Stimulated activated effector memory CD8-positive, alpha-beta T cell treated with anti-CD3 and anti-CD28 coated beads, Interleukin-12 subunit alpha, Interleukin-12 subunit beta, amount 100 ng/mL, for 72 hours (primary cell): ENCODE measurements at places on chromosomes 12 and 14.

DNA sequence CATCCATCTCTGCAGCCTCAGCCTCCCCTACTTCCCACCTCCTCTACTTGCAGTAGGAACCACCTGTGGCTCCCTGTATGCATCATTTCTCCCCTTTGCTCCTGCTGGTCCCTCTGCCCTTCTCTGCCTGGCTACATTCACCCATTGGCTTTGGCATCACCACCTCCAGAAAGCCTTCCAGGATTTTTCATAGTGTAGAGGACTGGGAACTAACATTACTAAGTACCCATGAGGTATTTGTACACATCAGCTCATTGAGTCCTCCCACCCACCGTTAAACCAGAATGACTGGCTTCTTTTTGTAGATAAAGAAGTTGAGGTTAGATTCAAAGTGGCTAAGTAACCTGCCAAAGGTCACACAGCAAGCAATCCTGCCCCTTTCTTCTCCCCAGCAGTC lies 17.1 kb downstream of the SYNE3 start:
- no peak for DNase-seq

GRCh38 chr12:32217354-32218310 lies 111.0 kb downstream of the BICD1 start:
- no peak for DNase-seq

- DNase-seq, result no peak
Measured at GRCh38 chr12:45666396-45666795, 63.1 kb upstream of the ARID2 start.

DNA sequence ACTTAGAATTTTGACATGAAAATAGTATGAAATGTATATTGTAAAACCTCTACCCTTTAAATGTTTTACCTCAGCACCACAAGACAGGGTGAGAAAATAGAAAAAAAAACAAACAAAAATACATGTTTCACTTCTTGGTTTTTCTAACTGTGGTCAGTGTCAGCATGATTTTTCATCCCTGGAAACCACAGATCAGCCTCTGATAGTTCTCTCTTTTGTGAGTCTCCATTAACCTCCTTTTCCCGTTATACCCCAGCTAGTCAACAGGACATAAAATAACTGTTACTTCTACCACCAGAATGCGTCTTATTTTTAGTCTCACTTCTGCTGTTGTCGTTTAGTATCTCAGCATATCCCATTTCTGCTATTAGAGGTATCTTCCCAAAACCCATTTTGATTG lies 48.3 kb upstream of the KCNMB4 start:
- no peak for DNase-seq

DNA sequence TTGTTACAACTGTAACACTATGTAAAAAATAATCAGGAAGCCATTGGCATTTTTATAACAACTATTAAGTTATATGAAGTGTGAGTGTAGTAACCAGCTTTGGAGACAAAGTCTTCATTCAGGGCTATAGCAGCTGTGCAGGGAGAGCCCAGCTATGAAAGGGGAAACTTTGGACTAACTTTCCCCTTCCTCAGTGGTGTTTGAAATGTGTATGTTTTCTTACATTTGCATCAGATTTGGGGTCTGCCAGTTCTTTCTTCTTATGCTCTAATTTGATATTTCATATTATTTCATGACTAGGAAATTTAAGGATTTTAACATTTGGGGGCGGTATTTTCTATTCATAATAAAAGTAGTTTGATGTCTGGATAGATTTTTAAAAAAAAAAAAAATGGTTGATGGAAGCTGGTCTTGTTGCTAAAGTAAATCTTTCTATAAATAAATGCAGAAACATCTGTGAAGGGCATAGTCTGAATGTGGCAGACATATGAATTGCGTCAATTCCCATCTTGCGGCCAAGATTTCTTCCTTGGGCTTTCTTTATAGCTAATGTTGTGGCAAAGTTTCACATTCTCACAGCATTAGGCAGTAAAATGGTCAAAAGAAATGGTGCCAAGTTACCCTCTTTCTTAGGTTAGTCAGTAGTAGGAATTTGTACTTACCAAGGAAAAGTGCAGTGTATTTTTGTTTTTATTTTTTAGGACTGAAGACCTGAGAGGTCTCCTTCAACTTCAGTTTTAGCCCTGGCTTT lies 35.6 kb downstream of the RASSF8 start:
- no peak for DNase-seq

- DNase-seq, result no peak
Measured at GRCh38 chr12:56190695-56191155, 1.4 kb upstream of the SMARCC2 start.

DNA sequence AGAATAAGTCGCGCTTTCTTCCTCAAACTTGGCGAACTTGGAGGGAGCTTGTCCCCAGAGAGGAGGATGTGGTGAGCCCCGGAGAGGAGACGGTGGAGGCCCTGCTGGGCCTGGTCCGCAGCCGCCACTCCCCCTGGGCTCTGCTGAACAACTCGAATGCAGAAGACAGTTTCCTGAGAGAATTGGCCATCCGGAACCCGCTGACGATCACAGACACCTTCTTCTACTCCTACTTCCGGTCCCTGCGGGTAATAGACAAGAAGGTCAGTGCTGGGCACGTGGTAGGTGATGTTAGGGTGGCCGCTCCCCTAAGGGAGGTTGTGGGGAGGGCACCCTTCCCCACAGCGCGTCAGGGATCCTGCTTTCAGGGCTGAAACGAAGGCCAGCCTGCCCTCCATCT lies 1.6 kb downstream of the LRRC43 start:
- no peak for DNase-seq

- no peak for DNase-seq
Measured at GRCh38 chr14:68823434-68824206, 30.8 kb upstream of the ZFP36L1 start.

- peak; percentile 89 for DNase-seq
Measured at GRCh38 chr12:112409064-112409905, at the start of gene RPL6. Gene RPL6, minus strand, starts transcription at chr12:112409605. Its CDS starts 949 bp downstream, at chr12:112408656.

DNA sequence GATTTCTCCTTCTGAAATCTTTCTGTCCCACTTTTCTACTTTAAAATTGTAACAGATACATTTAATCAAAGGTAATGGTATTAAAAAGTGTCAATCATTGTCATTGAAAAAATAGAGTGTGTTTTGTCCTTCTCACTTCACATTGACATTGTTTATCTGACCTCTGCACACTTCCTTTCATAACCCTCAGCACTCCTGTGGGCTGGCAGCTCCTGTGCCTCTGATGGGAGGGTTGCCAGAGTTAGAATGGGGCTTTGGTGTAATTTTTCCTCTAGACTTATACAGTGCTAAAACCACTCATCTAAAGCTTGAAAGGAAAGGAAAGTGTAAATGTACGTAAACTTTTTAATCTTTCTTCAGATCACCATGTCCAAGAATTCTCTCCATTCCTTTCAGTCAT lies 23.7 kb downstream of the KCNA1 start:
- DNase-seq, result no peak

DNA sequence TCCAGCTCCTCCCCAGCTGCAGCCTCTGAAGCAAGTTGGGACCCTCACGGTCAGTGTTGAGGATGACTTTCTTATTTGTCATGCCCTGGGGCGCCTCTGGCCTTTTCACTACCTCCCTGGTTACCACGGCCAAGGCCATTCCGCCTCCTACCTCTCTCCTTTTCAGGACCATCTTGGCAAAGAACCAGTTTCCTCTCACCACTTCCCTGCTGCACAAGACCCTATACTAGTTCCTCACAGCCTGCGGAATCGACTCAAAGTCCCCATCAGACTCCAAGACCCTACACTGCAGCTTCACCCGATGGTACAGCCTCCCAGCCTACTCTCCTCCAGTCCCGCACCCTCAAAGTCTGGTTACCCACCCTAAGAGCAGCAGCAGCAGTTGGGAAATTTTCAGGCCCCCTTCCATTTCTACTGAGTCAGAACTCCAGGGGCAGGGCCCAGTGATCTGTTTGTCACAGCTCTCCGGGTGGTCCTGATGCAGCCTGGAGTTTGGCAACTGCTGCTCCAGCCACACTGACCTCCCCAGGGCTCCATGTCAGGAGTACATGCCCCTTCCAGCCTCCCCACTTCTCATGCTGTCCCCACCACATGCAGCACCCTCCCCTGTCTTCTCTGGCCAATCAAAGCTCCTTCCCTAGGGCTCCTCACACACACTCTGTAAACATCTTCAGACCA lies 5.4 kb downstream of the VWF start:
- no peak for DNase-seq

GRCh38 chr12:132311201-132311915 lies 18.0 kb downstream of the GALNT9 start:
- DNase-seq, result no peak

- no peak for DNase-seq
Measured at GRCh38 chr12:12705838-12706520, 10.0 kb upstream of the GPR19 start.

DNA sequence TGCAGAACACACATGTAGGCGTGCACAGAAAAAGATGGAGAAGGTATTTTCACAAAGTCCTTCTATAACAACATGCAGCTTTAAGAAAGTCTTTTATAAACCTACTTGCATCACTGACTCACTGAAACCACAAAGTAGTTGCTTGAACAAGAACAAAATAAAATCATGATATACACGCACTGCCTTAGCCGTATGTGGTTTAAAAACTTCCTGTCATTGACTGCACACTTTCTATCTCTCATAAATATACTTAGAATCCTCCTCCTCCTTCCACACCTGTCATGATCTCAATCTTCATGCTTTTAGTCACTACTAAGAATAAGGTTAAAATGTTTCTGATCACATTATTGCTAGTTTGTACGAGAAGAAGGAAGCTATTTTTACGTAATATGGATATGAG lies 31.8 kb upstream of the RAD51AP1 start:
- no peak for DNase-seq

DNA sequence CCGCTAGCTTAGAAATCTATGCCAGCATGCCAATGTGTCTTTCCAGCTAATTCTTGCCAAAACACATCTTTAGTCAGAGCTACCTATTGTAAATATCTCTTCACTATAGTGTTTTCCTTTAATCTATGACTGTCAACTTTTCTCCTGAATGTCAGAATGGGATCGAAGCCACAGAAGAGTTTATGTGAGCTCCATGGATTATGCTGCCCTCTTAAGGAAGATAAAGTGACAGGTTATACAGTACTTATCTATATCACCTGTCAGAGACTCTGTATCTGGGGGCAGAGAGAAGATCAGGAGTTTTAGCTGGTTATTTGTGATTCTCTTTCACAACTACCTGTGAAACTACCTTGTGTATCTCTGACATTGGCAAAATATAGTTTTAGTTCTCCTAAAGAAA lies 204.3 kb upstream of the SEL1L start:
- no peak for DNase-seq

GRCh38 chr12:108823804-108824203 lies 33.6 kb downstream of the SSH1 start:
- no peak for DNase-seq

- no peak for DNase-seq
Measured at GRCh38 chr12:123293178-123293760, 21.6 kb upstream of the CDK2AP1 start.

DNA sequence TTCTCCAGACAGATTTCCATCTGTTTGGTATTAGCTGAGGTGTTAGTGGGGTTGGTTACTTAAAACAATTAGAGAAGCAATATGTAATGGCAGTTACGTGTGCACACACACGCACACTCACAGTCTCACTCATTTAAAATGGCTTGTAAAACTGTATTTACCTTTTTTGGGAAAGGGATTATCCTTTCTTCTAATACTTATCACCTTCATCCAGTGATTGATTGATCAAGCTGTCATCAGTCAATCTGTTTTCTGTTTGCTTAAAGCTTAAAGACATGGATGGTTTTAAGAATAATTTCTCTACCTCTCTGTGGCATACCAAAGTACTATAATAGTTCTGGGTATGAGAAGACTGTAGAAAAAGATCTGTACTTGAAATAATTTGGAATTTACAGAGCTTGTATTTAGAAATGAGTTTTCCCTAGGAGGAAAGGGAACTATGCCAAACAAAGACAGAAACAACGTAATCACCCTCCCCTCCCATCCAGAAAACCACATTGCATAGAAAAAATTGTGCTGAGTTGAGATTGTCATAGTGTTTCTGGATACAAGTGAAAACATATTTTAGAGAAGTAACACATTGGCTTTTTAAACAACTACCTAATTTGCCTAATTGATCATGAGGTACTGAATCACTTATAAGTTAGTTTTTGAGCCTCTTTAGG lies 455.8 kb downstream of the PCNX1 start:
- DNase-seq, result no peak

DNA sequence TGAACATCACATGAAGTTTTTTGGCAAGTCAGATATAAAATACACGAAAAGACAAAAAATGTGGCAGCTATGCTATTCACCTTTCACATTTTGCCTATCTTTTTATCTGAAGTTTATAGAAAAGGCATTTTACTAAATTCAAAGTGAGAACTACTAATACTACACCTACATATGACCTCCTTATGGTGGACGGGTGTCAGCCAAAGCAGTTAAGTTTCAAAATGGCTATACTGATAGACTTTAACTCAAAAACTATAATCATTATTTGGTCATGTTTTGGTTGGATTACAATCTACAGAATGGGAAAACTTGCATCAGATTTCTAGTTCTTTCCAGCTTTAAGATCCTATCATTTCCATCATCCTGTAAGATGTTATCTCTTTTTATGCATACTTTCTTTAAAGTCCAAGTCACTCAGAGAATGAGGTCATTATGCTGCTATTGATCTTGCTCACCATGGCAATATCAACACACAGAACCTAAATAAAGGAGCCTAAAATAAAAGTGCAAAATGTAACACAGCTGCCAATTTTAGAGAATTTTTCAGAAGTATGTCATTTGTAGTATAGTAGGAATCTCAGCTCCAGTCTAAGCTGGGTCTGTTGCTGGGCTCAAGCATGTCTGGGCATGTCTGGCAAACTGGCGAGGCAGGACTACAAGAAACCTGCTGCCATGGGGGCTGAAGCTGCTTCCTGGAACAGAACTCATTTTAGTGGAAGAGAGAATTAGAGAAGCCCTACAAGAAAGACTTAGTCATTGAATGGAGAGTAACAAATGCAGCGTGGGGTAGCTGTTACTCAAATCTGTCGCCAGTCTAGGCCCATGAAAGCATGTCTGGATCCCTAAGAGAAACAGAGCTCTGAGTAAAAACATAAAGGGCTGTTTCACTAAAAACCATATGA lies 7.6 kb upstream of the AEBP2 start:
- DNase-seq, result peak; percentile 82

- DNase-seq, result no peak
Measured at GRCh38 chr12:61563665-61564450, 696.3 kb upstream of the USP15 start.

DNA sequence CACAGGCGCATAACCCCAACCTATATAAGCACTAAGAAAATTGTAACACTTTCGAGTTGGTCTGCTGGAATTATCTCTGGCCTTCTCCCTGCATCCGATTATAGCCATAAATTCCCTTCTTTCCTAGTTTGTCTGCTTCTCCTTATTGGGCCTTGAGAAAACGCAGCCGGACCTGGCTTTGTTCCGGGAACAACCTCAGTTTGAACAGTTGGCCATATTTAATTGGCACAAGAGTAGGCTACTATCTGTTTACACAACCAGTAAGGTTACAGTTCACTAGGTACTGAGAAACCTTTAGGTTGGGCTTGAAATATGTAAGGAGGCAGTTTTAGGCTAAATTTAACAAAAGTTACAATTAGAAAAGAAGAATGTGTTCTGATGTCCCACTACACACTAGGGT lies 176.1 kb downstream of the IPO8 start:
- DNase-seq, result no peak

GRCh38 chr14:77804592-77804991 lies 4.7 kb downstream of the ADCK1 start:
- DNase-seq, result peak; percentile 65

- peak; percentile 18 for DNase-seq
Measured at GRCh38 chr14:99718811-99719192, 34.7 kb downstream of the CYP46A1 start.

GRCh38 chr12:18261273-18261672 lies at the start of gene PIK3C2G:
Gene PIK3C2G, plus strand, starts transcription at chr12:18261518. Its CDS starts 20,564 bp downstream, at chr12:18282082.
- no peak for DNase-seq

- no peak for DNase-seq
Measured at GRCh38 chr12:57309420-57309819, 58.4 kb upstream of the STAC3 start.

- no peak for DNase-seq
Measured at GRCh38 chr12:24798335-24798734, 150.6 kb downstream of the BCAT1 start.
